Fibroblast of the aortic adventitia (primary cell): ENCODE measurements at places on chromosomes 4 and X. TPM values are rescaled to one million over a fixed set of nuclear protein-coding genes. Genes with fewer than 3 reads are reported as not detected.

Gene AIFM1
- total RNA-seq = 18.1 and 20.9 TPM in 2 replicates

Gene VCX2
- total RNA-seq = not detected in 2 replicates

Gene BEX5
- 0.09 TPM in 1 of 2 replicates, not detected in the other for total RNA-seq

Gene VSIG1
- total RNA-seq = 0.09 TPM in 1 of 2 replicates, not detected in the other

Gene NUDT10
- 0.63 and 2.0 TPM in 2 replicates for total RNA-seq

Gene HEPH
- total RNA-seq = 29.5 and 52.8 TPM in 2 replicates

Gene NSUN7
- under 0.01 TPM in 1 of 2 replicates, not detected in the other for total RNA-seq

Gene PDGFC
- 30.5 and 42.8 TPM in 2 replicates for total RNA-seq

Gene NEIL3
- 3.7 and 20.8 TPM in 2 replicates for total RNA-seq

Gene ZMAT1
- total RNA-seq = 0.08 and 0.18 TPM in 2 replicates
